ENCODE measurements at places on chromosomes 7 and 10.

DNA sequence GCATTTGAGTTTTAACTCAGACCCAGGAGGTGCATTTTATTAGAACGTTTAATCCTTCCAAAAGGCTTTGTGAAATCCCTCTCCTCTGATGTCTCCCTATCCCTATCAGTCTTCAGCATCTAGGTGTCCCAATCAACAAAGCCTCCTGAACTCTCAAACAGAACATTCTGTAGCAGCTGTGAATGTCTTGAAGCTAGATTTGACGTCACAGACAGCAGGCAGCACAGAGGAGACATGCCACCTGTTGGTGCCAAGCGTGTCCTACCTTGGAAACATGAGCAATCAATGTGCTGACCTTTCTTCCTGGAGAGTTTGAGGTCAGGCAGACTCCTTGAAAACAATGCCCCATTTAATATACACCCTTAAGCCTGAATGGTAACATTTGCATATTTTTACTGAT lies 125.5 kb downstream of the RNLS start:
- peaks cover 4% of the 10 kb centered on the region for H3K4me1 ChIP-seq
- H3K27me3 ChIP-seq: no peaks in the 10 kb centered on the region
- no peak for DNase-seq
- H3K36me3 ChIP-seq: no peaks in the 10 kb centered on the region

DNA sequence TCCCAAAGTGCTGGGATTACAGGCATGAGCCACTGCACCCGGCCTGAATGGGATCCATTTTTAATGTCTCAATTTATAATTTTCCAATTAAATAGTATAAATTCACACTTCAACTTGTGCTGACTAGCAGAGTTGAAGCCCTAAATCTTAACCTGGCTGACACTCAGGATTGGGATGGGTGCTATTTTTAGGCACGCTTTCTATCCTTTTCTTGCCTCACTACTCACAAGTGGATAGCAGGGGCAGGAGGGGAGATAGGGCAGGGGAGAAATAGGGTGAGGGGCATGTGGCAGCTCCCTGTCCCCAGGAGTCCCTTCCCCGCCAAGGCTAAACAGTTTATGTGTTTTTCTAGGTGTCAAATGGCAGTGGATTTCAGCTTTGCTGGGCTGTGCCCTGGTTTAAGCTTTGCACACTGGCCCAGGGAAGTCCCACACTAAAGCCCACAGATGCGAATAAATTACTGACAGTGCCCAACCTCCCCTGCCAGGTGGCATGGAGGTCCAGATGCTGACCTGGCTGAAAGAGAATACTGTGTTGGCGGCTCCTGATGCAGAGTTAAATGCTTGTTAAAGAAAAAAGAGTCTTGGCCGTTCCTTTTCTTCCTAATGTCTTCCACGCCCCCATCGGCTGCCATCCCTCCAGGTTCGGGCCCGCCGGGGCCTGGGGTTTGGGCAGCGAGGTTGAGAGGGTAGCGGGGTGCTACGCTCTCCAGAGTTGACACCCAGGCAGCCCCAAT lies 36.2 kb upstream of the EFCAB10 start:
- no peak overlapping the region for H3K4me3 ChIP-seq
- no peak for DNase-seq
- no peaks in the 10 kb centered on the region for H3K4me1 ChIP-seq
- H3K36me3 ChIP-seq: peaks cover 7% of the 10 kb centered on the region

DNA sequence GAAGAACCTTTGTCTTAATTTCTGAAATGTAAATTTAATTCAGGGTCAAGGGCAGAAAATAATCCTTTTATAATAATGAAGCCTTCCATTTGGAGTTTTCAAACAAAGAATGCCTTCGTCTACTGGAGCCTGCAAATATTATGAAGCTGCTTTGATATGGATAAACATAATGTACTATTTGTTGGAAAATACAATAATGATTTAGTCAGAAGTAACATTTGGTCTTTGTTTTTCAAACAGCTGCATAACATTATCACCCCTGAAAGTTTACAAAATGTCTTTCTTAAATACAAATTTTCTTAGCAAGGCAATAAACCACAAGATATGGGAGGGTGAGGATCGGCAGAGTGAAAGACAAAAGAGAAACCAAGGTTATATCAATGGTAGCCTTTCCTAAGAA lies 41.5 kb downstream of the TMEM26 start:
- no peak for DNase-seq
- H3K4me1 ChIP-seq: peaks cover 3% of the 10 kb centered on the region
- H3K36me3 ChIP-seq: no peaks in the 10 kb centered on the region
- no peak overlapping the region for H3K27ac ChIP-seq

DNA sequence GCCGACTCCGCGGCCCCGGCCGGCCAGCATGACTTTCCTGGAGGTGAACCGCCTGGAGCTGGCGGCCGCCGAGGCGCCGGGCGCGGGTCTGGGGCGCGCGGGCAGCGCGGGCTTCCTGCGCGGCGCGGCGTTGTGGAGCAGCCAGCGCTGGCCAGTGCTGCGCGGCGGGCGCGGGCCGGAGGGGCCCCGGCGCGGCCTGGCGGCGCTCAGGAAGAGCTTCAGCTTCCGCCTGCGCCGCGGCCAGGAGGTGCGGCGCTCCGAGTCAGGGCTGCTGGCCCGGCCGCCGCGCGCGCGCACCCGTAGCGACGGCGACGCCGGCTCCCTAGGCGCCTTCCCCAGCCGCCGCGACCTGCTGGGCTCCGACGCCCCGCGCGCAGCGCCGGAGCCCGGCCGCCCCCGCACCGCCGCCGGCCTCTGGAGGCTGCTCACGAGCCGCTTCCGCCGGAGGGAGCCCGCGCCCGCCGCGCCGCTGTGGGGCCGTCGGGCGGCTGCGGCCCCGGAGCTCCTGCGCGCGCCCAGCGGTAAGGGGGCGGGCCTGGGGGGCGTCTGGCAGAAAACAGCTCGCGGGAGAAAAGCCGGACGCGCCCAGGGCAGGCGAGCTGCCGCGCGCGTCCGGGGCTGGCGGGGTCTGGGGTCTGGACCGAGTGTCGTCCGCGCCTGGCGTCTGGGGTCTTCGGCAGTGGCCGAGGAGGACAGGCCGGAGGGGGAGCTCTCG lies 29.0 kb downstream of the AGAP3 start:
- DNase-seq: no peak
- peaks cover 19% of the 10 kb centered on the region for H3K4me1 ChIP-seq
- peaks cover 19% of the 10 kb centered on the region for H3K27me3 ChIP-seq
- no peak overlapping the region for H3K27ac ChIP-seq

- no peaks in the 10 kb centered on the region for H3K27me3 ChIP-seq
- peaks cover 6% of the 10 kb centered on the region for H3K4me1 ChIP-seq
- no peak overlapping the region for H3K27ac ChIP-seq
- DNase-seq: no peak
- H3K36me3 ChIP-seq: no peaks in the 10 kb centered on the region
Observed at GRCh38 chr10:71089162-71089561, 123.2 kb upstream of the UNC5B start.

DNA sequence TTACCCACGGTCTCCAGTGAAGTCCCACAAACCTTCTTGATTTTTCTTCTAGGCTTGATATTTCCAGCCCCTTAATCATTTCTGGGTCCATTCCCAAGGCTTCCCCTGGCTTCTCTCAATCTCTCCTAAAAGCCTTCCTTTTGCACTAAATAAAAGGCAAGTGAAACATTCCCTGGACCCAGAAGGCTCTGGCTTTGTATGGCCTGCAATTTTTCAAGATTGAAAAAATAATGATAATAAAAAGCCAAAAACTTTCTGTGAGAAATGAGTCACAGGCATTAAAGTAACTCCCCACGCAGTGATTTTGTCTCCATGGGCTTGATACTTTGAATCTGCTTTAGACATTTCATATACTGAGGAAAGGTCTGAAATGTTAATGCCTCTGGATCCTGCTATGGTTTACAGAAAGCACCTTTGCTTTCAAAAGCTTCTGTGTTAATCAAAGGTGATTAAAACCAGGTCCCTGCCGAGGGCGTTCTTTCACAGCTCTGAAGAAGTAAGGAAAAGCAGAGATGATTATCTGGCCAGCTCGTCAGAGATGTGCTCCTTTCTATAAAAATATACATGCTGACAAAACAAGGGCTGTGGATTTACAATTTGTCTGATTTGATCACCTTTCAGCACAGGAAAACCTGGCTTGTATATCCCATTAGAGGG lies 118.9 kb upstream of the TMEM72 start:
- H3K27ac ChIP-seq: no peak overlapping the region
- DNase-seq: no peak
- H3K4me1 ChIP-seq: no peaks in the 10 kb centered on the region
- no peak overlapping the region for H3K4me3 ChIP-seq

DNA sequence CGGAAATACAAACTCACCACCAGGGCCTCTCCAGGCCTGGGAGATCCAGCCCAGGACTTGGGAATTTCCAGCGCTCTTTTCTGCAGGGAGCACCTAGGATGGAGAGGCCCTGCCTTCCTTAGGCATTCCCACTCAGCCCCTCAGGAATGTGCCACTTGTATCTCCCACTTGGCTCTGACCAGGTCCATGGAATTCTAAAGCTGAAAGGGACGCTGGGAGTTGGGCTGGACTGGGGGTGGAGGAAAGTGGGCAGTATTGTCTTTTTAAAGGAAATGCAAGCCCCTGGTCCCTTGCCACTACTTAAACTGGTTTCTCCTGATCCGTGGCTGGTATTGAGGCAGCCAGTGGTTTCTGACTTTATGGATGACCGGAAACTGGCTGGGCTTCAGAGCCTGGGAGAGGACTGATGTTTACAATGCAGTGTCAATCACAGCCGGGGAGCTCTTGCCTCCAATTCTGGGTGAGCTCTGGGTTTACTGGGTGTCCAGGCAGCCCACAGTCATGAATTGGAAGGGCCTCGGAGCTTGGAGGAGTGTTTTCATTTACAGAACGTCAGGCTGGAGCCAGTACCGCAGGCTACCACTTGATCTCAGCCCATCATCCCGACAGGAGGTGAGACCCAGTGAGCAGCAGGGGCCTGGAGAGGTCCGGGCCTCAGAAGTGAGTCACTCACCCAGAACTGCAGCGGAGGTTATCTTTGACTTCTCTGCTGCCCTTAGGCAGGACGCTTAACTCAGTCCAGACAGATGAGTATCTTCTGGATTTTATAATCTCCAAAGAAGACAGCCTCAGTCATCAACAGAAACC lies 27.3 kb downstream of the AGAP3 start:
- no peaks in the 10 kb centered on the region for H3K36me3 ChIP-seq
- peak overlapping the region; percentile 68 for H3K4me3 ChIP-seq
- H3K27ac ChIP-seq: no peak overlapping the region
- no peak for DNase-seq

DNA sequence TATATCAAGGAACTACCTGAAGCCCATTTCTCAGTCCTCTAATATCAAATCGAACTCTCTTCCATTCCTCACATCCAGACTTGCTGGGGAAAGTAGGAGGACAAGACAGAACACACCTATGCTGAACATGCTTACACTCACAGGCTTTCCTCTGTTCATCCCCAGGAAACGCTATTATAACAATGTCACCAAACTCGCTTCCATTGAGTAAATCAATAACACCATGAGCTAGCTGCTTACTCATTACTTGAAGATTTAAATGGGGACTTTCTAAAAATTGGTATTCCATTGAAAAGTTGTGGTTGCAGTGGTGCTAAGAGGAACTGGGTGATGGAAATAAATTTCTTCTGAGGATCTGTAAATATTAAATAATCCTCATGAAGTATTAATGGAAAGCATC lies 88.8 kb downstream of the SLC25A13 start:
- DNase-seq: no peak
- H3K27me3 ChIP-seq: no peaks in the 10 kb centered on the region
- H3K27ac ChIP-seq: no peak overlapping the region
- peaks cover 7% of the 10 kb centered on the region for H3K4me1 ChIP-seq
- H3K36me3 ChIP-seq: peaks cover 22% of the 10 kb centered on the region

DNA sequence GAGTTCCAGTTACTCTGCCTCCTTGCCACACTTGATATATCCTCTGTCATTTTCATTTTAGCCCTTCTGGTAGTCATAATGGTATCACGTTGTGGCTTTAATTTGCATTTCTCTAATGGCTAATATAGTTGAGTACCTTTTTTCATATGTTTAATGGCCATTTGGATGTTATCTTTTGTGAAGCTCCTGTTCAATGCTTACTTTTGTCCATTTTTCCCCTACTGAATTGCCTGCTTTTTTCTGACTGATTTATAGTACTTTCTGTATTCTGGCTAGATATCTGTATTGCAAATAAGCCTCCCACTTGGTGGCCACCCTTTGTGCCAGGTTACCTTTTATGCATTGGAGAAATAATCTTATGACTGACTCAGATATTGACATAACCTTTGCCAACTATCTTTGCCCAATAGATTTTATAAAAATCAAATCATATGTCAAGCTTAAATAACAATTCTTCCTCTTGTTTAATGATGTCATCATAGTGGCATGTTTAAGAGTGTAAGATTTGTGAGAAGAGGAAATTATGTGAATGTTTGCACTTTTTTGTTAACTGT lies 50.6 kb downstream of the PRPF18 start:
- H3K27me3 ChIP-seq: no peaks in the 10 kb centered on the region
- DNase-seq: no peak
- no peak overlapping the region for H3K27ac ChIP-seq
- no peak overlapping the region for H3K4me3 ChIP-seq
- H3K4me1 ChIP-seq: peaks cover 10% of the 10 kb centered on the region

DNA sequence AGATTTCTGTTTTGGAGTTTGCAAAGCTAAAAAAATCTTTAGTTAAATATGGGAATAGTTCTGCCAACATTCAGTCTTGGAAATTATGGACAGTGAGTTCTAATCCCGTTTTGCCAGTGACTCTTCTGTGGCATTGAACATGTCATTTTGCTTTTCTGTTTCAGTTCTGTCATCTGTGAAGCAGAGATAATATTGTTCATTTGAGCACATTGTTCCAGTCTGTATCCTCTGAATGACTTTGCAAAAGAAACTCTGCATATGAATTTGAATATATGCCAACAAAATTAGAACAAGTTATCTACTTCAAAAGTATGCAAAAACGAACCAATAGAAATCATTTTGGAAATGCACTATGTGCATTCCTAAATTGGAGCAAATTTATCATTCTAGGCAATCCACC lies 746.0 kb upstream of the POT1 start:
- H3K27ac ChIP-seq: no peak overlapping the region
- no peak overlapping the region for H3K4me3 ChIP-seq
- no peaks in the 10 kb centered on the region for H3K27me3 ChIP-seq
- no peaks in the 10 kb centered on the region for H3K4me1 ChIP-seq

GRCh38 chr7:4878336-4879335 lies 4.9 kb downstream of the RADIL start:
- H3K27ac ChIP-seq: no peak overlapping the region
- H3K4me3 ChIP-seq: peak overlapping the region; percentile 34
- no peak for DNase-seq
- H3K27me3 ChIP-seq: peaks cover 3% of the 10 kb centered on the region

DNA sequence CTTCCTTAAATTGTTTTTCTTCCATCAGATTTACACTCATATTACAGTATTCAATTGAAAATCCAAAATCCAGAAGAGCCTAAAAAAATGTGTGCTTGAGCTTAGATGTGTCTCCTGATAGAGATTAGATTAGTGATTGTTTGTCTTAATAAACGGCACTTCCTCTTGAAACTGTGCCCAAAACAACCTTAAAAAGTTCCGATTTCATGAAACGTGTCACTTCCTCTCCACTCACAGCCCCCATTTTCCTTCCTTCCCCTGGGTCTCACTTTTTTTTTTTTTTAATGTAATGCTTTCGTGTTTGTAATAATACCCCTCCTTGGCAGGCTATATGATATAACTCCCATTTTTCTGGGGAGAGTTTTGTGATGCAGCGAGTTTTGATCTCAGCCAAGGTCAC lies 114.8 kb upstream of the ADO start:
- peaks cover 47% of the 10 kb centered on the region for H3K4me1 ChIP-seq
- H3K4me3 ChIP-seq: no peak overlapping the region
- peaks cover 6% of the 10 kb centered on the region for H3K36me3 ChIP-seq
- no peaks in the 10 kb centered on the region for H3K27me3 ChIP-seq
- no peak for DNase-seq
- H3K27ac ChIP-seq: no peak overlapping the region

GRCh38 chr7:41063116-41063515 lies 639.8 kb downstream of the INHBA start:
- H3K4me1 ChIP-seq: no peaks in the 10 kb centered on the region
- no peak overlapping the region for H3K27ac ChIP-seq
- H3K36me3 ChIP-seq: no peaks in the 10 kb centered on the region
